CD8-positive, alpha-beta T cell (primary cell): ENCODE measurements at places on chromosomes 3 and 15. TPM values are rescaled to one million over a fixed set of nuclear protein-coding genes. Genes with fewer than 3 reads are reported as not detected.

The CMTM8 gene
- 0.58 TPM for total RNA-seq

The LEKR1 gene
- 1.5 TPM for total RNA-seq

- DNase-seq, result no peak
Measured at GRCh38 chr3:171849617-171850319, 6.6 kb downstream of the TMEM212 start.

- DNase-seq, result no peak
Measured at GRCh38 chr15:31266712-31267111, 59.9 kb upstream of the KLF13 start.

- no peak for DNase-seq
Measured at GRCh38 chr3:31790193-31791089, 190.6 kb downstream of the OSBPL10 start.

GRCh38 chr15:61275901-61276300 lies 46.8 kb upstream of the RORA start:
- no peak for DNase-seq

- DNase-seq, result no peak
Measured at GRCh38 chr15:70023769-70024491, 73.8 kb downstream of the TLE3 start.

- DNase-seq, result no peak
Measured at GRCh38 chr3:191313296-191313695, 15.9 kb upstream of the CCDC50 start.

- DNase-seq, result no peak
Measured at GRCh38 chr3:72574144-72574543, 274.1 kb downstream of the SHQ1 start.

DNA sequence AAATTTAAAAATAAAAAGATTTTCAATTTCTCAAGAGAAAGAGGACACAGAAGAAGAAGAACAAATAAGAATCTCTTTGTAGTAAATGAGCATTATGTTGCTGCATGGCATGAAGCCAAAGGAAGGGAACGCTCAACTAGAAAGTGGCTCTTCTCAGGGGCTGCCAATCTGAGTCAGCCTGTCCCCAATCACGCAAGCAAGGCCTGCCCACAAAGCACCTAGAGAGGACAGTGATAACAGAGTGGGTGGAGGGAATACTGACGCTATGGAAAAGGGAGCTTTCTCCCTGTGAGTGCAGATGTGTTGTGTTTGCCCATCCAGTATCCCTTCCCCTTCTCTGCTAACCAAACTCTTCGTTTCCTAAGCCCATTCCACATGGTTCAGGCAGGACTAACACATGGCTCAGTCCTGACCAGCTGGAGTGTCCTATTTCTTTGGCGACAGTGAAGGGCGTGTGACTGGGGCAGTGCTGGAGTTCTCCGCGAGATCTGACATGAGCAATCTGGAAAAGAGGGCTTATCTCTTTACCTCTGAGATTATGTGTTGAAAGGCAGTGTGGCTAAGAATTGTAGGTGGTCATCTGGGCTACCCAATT lies 14.2 kb downstream of the FBN1 start:
- no peak for DNase-seq

DNA sequence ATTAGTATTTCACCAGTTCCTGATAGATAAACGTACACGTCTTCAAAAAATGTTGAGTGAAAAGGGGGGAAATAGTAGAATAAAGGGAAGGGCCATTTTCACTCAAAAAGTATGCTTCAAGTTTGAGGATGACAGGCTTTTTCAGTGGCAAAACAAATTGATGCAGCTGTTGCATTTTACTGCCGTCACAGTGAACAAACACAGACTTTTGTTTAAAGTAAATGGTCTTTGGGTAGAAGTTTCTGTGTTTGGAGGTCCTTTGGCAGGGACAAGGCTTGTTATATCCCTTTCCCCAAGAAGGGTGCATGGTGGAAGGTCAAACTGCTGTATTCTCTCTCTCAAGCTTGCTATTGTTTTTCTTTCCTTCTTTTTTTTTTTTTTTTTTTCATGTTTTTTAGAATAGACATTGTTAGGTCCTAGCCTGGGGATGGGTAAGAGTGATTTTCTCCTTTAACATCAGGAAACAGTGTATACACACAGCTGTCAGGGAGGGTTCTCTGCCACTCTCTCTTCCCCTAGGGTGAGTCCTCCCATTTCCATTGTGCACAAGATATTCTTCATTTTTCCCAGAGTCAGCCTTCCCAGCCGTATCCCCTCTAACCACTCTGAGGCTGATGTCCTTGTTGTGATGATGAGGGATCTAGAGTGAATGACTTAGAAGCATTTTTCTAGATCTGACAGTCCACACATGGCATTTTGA lies 6.6 kb upstream of the SUCNR1 start:
- DNase-seq, result no peak
